ENCODE measurements at places on chromosomes 5 and 9. TPM values are rescaled to one million over a fixed set of nuclear protein-coding genes. Genes with fewer than 3 reads are reported as not detected.

GPR21 gene
- 0.47 TPM for total RNA-seq

FABP6 gene
- 0.31 TPM for total RNA-seq

DNAJA1 gene
- total RNA-seq: 93.5 TPM

PFN3 gene
- total RNA-seq: not detected

C5orf52 gene
- total RNA-seq: not detected

TAF11L5 gene
- not detected for total RNA-seq

SAXO1 gene
- total RNA-seq: not detected

BHMT2 gene
- not detected for total RNA-seq

HRCT1 gene
- 0.68 TPM for total RNA-seq

GLDC gene
- 0.94 TPM for total RNA-seq

PTGER4 gene
- total RNA-seq: 14.1 TPM

PCDHAC2 gene
- 1.1 TPM for total RNA-seq

NUP188 gene
- 45.4 TPM for total RNA-seq

FEM1C gene
- total RNA-seq: 5.8 TPM
